Hypothalamus (tissue), 51 donors: ENCODE measurements at places on chromosomes 7 and 10.
A peak's percentile ranks its signal among the peaks of the same experiment; 100 is the strongest.

DNA sequence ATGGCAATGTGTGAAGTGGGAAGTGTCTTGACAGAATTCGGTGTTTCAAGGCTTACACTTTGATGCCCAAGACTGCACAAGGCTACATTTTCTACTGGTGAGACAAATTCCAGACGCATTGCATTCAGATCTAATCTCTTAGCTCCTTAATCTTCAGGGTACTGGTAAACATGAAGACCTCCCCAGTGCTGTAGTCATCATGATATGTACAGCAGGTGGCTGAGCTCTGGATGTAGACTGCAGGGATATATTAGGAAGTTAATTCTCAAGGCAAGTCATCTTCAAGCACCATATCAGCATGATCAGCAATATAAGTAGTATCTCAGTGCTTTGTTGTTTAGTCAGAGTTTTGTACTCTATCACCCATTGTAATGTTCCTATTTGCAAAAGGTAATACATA is 61.8 kb downstream of the IKZF1 start:
- no peak for DNase-seq

DNA sequence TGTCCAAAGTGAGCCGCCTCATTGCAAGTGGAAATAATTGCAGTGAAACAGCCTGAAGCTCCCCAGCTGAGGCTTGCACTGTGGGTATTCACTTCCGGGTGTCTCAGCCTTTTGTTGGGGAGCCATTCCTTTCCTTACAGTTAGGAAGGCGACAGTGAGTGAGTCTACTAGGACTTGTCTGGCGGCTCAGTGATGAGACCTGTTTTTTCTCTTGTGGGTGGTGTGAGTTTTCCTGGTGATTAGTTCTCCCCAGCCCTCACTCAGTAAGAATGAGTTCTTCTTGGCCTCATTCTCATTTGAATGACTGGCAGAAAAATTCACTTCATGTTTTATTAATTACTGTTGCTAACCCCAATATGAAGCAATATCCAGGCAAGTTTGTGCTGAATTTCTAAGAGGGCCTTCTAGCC is 2.6 kb downstream of the PGAM1 start:
- no peak for DNase-seq

GRCh38 chr7:27639851-27640250 is 22.8 kb downstream of the HIBADH start:
- DNase-seq: no peak

DNA sequence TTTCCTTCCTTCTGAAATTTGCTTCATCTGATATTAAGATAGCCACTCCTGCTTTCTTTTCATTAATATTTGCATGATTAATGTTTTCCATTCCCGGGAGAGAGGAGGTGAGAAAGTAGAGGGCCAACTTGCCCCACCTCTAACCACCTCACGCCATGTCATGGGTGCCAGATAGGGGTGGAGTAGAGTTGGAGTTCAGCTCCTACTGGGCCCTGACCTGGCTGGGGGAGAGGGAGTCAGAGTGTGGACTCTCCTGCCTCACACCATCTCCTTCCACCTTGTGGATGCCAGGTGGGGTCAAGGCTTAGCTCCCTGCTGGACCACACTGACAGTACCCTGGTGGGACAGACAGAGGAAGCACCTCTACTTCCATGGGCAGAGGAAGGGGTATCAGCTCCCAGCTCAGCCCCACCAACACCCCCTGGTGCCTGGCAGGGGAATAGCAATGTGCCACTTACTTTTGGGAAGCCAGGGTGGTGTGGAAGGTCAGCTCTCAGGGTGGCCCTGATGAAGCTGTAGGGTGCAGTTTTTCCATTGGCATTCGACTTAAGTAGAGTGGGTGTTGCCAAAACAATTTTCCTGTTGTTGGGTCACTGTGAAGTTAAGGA is 28.0 kb downstream of the CHST12 start:
- no peak for DNase-seq

GRCh38 chr7:84123965-84124547 is 70.5 kb downstream of the SEMA3A start:
- no peak for DNase-seq

GRCh38 chr10:33861016-33861704 is 526.7 kb upstream of the NRP1 start:
- DNase-seq: no peak

- no peak for DNase-seq
Observed at GRCh38 chr7:135175931-135176330, 5.4 kb upstream of the CYREN start.

GRCh38 chr10:91610444-91610843 is 22.4 kb downstream of the PPP1R3C start:
- DNase-seq: no peak

DNA sequence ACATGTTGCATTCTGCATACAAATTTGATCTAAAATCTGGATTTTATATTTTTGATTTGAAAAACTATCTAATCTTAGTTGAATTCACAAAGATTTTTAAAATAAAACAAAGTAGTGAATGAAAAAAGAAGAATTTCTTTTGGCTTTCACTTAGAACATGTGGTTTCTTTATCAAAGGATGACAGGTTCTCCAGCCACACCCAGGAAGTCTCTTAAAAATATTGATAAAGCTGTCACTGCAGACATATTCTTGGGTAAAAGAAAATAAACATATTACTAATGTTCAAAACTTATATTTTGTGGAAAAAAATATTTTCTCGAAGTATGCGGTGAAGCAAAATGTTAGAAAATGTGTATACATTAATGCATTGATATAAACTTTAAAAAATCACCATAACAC is 44.3 kb downstream of the ARL4A start:
- no peak for DNase-seq

DNA sequence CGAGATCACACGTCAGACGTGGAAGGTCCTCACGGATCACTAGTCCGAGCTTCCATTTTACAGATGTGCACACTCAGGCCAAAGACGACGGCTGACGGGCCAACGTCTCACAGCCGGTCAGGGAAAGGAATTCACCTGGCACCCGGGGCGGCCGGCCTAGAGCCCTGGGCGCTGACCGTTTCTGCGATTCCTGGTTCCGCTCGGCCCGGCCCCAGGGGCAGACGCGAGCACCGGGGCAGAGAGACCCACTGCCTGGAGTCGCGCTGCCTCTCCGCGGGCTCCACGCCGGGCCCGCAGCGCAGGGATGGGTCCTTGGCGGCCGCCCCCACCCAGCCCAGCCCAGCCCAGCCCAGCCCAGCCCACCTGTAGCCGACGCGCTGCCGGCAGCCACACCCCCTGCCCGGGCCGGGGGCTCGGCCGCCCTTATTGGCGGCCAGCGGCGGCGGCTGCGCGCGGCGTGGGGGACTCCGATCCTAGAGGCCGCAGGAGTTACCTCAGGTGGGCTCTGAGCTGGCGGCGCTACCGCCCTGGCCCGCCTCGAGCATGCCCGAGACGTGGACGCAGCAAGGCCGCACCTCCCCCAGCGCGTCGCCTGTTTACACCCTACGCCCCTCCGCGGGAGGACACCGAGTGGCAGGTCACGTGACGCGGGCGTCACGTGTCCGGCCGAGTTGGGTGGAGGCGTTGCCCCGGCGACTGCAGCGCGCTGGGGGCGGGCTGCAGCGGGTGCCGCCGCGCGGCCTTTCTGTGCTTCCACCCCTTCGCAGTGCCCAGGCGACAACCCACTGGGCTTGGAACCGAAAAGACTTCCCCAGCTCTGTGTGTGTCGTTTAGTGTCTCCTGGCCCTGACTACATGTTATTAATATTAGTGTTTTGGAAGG is 78.1 kb downstream of the ZFAND4 start:
- peak; percentile 92 for DNase-seq

DNA sequence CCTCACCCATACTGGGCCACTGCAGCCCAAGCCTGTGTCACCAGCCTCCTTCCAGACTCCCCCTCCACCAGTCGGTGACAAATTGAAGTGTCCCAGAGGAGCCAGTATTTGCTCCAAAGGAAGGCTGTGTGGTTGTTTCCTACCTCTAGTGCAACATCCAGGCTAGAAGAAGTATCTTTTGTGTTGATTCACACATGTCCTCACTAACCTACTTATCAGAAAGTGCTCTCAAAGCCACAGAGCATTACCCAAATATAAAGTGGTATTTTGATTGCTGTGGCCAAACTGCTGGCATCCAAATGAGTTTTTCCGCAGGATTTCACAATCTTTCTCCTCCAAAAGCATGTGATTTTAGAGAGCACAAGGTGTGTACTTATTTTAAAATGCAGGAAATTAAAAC is 134.8 kb downstream of the CUL2 start:
- no peak for DNase-seq

DNA sequence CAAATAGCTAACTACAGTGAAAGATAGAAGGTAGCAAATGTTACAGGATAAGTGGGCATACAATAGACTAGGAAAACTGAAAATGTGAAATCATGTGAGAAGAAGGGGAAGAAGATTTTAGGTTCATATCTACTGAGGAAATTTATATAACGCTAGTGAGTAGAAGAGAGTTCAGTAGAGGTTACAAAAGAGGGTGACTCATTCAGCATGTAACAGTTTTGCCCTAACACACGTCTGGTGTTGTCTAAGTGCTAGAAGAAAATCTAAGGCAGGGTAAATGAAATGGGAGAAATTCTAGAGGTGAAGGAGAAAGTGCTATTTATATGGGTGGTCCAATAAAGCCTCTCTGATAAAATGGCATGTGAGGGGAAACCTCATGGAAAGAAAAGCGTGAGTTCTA is 731.4 kb upstream of the POT1 start:
- DNase-seq: no peak

DNA sequence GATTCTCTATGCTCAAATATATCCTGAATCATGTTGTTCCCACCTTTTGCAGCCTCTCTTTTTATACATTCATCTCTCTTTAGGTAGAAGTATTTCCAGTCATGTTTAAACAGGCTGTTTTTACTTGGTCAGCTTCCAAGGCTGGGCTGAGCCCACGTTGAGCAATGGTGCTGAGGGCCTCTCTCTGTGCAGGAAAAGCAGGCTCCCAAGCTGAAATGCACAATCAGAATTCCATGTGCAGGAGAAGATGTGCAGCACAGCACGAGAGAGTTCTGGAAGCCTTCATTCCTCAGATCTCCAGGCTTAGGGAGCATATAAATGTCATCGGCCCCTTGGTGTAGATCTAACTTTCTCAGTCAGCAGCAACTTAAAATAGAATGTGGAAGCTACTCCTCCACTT is 588.5 kb downstream of the TNS3 start:
- DNase-seq: no peak

DNA sequence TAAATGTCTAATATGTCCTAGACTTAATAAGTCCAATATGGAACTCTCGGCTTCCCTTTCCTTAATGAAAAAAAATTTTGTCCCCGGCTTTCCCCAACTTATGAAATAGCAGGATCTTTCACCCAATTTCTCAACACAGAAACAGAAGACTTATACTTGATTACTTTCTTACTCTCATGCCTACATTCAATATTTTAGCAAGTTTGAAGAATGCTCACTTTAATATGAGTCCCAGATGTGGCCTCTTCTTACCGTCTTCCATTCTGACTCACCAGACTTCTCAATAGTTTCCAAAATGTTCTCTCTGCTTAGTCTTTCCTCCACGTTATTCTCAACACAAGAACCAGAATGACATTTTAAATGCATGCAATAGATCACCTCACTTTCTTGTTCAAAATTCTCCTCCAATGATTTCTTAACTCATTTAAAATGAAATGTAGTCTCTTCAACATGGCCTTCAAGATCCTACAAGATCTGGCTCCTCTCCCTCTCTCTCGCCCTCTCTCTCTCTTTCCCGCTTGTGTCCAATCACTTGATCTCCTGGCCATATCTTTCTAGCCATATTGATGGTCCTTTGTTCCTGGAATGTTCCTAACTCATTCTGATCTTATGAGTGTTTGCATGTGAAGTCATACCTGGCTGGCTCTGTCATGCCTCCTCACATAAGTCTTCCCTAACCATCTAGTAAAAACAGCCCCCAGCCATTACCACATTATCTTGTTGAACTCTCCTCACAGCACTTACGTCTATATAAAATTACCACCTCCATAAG is 119.7 kb upstream of the FAM3C start:
- DNase-seq: no peak

GRCh38 chr7:75931680-75932079 is 16.7 kb downstream of the POR start:
- no peak for DNase-seq

DNA sequence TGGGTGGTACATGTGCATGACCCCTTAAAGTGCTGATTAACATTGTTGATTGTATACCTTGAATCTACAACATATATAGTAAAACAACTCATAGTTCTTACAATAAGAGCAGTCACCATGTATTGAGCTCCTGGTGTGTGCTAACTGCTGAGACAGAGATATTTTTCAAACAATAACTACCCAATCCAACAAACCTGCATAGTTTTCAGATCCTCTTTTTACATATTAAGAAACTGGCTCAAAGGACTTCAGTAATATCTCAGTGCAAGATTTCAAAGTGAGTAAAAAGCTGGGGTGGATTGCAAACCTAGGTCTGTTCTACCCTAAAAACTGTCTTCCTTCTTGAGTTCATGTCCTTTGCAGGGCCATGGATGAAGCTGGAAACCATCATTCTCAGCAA is 272.2 kb downstream of the SNX13 start:
- DNase-seq: no peak

- no peak for DNase-seq
Observed at GRCh38 chr7:108012499-108013430, 9.8 kb upstream of the LAMB1 start.

GRCh38 chr7:78081888-78082287 is 283.3 kb downstream of the PHTF2 start:
- DNase-seq: no peak

- DNase-seq: no peak
Observed at GRCh38 chr10:76009531-76009930, 578.1 kb downstream of the LRMDA start.

GRCh38 chr10:49113741-49114141 is 1.6 kb downstream of the VSTM4 start:
- DNase-seq: no peak

DNA sequence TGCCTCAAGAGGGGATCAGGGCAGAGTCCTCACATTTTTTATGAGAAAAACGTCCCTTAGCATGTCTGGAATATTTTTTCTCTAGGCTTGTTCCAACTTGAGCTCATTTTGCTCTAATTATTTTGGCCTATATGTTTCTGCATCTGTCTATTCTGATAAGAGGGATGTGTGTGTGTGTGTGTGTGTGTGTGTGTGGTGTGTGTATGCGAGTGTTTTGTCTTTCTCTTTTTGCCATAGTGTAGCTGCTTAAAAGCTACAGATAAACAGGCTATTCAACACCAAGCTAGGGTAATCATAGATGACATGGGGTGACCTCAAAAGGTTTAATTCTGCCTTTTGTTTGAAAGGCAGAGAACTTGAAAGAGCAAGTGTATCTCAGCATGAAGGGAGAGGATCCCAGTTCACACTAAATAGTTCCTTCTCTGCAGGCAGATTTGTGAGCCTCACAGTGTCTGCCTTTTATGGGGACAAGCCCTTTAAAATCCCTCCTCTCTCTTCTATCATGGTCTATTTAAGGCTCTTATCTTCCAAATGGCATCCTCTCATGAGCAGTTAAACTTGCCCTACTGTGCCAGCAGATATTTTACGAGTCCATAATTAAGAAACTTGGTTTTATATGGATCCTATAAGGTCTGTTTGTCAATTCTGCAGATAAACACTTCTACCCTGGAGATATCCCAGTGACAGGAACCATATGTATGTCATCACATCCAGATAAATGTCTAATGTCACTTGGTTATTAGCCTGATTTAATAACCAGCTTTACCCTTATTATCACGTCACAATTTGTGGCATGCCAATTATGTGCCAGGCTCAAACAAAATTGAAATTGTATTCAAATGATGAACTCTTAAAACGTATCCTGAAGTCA is 202.9 kb upstream of the MTPN start:
- no peak for DNase-seq
